NCI-H1417 treated with DMSO at 0.1 percent for 48 hours (cell line): ENCODE measurements at places on chromosomes 12 and 14.

DNA sequence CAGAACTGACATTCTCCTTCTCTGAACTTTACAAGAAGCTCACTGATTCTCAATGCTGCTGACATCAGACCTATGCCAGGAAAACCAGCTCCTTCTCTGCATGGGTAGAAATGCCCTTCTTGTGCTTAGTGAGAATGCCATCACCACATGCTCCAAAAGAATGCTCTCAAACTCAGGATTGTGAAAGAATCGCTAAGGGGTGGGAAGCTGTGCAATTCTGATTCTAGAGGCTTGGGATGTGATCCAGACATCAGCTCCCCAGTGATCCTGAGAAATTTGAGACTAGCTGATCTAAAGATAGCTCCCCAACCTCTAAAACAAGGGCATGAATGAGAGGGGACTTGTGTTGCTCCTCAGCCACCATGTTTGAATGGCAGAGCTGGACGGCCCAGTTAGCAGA, 113.2 kb downstream of the DPF3 start:
- no peak for DNase-seq

GRCh38 chr12:54240971-54241588, 38.8 kb downstream of the CBX5 start:
- no peak for DNase-seq

DNA sequence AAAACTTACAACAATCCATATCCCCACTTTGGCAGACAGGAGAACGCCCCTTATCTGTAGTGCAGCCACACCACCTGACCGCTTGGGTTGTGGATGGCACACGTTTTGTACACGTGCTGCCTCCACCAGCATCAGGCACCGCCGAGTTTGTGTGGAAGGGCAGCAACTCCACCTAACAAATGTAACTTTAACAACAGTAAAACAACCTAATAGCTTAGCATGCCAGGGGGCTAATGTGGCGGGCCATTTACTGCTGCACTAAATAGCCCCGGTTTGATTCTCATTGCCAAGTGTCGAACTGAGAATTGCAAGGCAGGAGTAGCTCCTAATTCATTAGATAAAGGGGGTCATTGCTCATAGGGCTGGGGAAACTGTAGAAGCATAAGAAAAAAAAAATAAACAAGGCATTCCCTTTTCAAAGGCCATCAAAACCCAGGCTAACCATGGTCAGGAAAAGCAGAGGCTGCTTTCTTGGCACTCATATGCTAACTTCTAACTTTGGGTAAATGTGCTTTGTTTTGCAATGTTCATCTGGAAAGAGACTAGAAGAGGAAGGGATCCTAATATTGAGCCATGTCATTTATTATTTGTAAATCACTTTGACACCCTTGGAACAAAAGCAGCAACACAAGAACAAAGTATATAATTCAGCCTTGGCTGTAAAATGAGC, 279.7 kb upstream of the SOX5 start:
- DNase-seq = no peak

DNA sequence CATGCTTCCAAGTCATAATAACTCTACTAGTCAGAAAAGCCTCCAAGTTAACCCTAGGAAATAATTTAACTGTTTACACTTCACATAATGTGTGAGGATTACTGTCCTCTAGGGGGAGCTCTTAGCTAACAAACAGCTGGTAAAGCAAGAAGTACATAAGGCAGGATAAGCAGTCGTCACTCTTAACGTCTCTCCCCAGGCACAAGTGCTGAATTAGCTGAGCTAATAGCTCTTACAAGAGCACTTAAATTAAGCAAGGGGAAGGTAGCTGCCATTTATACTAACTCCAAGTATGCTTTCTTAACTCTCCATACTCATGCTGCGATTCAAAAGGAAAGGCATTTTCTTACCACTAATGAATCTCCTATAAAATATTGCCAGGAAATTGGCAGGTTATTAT, 79.3 kb upstream of the TSPAN11 start:
- DNase-seq = peak; percentile 26

DNA sequence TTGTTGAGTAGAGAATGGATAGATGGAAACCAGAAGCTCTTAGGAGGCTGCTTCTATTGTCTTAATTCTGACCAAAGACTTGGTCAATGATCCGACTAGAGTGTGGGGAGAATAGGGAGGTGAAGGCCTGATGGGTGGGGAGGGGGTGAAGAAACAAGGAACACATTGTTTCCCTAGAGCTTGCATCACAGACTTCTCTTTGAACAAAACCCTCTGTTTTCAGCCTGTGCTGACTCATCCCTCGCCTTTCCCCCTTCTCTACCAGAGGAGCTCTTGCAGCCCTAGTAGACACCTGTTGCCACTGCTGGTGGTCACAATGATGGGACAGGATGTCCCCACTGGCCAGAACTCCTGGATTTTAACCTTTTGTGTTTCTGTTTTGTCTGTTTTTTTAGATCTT, 46.8 kb upstream of the CISTR start:
- DNase-seq = no peak

GRCh38 chr12:96711364-96711763, 195.7 kb upstream of the NEDD1 start:
- DNase-seq = no peak

- DNase-seq = no peak
Observed at GRCh38 chr12:29429999-29430715, 49.2 kb upstream of the ERGIC2 start.

DNA sequence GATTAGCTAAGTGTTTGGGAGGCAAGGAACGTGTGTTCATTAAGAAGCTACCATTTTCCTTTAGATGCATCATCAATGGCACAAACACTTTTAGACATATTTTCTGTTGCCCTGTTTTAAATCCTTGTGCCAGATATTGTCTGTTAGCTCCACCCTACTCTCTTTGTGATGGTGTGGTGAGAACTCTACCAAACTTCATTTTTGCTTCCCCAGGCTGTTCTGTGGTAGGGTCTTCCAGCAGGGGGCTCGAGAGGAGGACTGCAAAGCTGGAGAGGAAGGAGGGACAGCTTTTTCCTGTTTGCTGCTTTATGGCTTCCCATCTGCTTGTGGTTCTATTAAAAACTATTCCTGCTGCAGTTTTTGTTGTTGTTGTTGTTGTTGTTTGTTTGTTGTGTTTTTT, 23.8 kb upstream of the STRAP start:
- no peak for DNase-seq

- no peak for DNase-seq
Observed at GRCh38 chr12:10867381-10867780, 16.7 kb downstream of the PRH1 start.

DNA sequence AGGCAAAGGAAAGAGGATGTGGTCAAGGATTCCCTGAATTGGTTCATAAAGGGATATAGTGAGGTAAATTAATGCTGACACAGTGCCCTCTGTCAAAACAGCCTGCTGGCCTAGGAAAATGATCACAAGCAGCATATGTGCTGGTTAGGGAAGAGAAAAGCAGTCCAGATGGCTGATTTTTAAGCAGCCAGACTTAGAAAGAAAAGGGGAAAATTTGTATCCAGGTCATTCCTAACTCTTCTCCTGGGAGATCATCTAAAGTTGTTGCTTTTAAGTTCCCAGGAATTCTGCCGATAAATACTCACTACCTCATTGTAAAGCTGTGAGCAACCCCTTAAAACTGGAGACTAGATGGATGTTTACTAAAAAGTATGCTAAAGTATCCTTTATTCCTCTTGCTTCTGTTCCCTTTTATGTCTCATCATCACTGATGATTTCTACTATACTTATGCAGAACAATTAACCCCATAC, 46.4 kb upstream of the CNOT2 start:
- no peak for DNase-seq

DNA sequence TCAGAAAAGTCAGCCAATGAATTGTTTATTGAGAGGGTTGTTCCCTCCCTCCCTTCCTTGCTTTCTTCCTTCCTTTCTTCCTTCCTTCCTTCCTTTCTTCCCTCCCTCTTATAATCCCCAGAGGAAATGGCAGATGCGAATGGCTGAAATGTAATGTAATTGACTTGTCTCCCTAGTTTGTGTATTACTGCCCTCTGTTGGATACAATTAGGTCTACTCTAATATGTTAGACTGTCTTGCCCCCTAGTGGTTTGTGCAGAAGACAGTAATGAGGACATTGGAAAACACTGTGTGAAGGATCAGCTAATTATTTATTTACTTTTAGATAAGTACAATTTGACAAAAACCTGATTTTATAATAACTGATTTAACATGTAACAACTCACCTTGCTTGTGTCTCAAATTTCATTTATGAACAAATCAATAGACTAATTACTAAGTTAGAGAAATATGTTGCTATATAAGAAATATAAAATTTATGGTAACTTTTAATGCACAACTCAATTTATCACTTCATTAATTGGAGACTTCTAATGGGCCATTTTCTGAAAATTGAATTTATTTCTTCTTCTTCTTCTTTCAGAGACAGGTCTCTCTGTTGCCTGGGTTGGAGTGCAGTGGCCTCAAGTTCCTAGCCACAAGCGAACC, 229.8 kb upstream of the LRIG3 start:
- peak; percentile 86 for DNase-seq
